ENCODE measurements at places on chromosomes 1 and 21. TPM values are rescaled to one million over a fixed set of nuclear protein-coding genes. Genes with fewer than 3 reads are reported as not detected.

- no peak for DNase-seq
Measured at GRCh38 chr1:180560868-180561600, 2.3 kb downstream of the OVAAL start.

DNA sequence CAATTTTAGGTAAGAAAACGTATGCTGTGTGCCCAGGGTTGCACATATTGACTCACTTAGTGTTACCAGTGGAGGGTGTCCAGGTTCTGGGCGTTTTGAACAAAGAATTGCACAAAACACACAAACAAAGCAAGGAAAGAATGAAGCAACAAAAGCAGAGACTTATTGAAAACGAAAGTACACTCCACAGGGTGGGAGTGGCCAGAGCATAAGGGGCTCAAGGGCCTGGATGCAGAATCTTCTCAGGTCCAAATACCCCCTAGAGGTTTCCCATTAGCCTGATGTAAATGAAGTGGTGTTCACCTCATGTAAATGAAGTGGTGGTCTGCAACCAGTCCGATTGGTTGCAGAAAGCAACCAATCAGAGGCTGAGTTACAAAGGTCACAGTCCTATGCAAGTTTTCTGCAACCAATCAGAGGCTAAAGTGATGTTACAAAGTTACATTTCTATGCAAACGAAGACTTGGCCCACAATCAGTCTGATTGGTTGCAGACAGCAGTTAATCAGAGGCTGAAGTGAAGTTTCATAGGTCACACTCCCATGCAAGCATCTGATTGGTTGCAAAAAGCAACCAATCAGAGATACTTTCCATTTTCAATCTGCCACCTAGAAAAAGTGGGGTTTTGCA lies 228.3 kb downstream of the ST6GALNAC3 start:
- no peak for DNase-seq

- DNase-seq = no peak
Measured at GRCh38 chr1:161900160-161900559, 123.5 kb downstream of the OLFML2B start.

- no peak for DNase-seq
Measured at GRCh38 chr1:200724064-200724463, 14.6 kb upstream of the CAMSAP2 start.

MFSD2A gene
- total RNA-seq = 4.5 TPM

DNA sequence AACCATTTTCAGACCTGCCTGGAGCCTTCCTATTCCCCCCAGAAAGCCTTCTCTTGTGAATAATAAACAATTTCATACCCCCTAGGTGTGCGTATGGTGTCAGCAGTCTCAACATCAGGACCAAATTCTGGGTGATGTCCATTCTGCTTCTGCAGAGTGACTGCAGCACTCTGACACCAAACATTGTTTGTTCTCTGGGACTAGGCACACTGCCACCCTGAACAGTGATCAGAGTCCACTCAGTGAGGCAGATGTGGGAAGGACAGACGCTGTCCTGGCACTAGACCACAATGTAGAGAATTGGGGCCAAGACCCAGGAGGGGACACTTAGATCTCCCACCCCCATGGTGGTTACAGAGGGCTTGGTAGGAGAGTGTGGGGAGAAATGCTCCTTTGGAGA lies 175.1 kb downstream of the BACH1 start:
- DNase-seq = no peak

GRCh38 chr1:205449750-205450443 lies 5.9 kb downstream of the BLACAT1 start:
- peak; percentile 41 for DNase-seq

DNA sequence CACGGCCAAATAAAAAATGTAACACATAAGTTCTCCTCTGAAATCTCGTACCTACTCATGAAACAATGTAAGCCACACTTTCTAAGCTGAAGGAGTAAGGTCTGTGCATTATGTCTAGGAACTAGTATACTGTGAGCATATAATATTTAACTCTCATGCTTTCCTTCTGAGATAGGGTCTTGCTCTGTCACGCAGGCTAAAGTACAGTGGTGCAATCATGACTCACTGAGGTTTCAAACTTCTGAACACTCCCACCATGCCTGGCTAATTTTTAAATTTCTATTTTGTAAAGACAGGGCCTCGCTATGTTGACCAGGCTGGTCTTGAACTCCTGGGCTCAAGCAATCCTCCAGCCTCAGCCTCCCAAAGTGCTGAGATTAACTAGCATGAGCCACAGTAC lies 71.3 kb downstream of the AHCTF1 start:
- DNase-seq = no peak

GRCh38 chr1:54464031-54464476 lies 57.9 kb upstream of the SSBP3 start:
- DNase-seq = no peak

- DNase-seq = no peak
Measured at GRCh38 chr21:15414057-15414456, 315.7 kb upstream of the USP25 start.

GRCh38 chr1:72064196-72065075 lies 217.9 kb downstream of the NEGR1 start:
- DNase-seq = no peak

PSEN2 gene
- 0.64 TPM for total RNA-seq

DNA sequence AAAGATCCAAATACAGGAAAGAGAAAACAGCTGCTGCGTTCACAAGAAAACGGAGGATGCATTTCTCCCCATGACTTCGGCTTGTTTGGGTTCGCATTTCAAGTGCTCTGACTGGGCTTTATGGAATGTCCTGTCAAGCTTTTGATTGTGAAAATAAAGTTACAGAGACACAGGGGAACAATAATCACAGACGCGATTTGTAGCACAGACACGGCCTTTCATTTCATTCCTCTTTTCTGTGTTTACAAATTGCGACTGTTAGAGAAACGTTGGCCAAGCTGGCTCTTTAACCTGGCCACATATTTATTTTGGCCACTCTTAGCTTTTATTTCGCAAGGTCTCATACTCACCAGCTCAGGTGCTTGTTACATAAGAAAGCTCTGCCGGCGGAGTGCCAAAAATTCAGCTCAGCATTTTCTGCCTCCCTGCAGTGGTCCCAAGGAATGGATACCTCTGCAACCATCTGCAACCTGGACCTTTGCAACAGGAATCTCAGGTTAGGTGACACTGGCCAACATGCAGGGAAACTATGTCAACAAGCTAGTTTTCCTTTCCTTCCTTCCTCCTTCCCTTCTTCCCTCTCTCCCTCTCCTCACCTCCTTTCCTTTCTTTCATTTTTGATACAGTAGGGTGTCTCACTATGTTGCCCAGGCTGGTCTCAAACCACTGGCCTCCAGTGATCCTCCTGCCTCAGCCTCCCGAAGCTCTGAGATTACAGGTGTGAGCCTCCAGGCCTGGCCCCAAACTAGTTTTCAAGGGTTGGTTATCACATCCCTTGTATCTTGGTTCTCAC lies 58.2 kb upstream of the SLC45A1 start:
- no peak for DNase-seq

DNA sequence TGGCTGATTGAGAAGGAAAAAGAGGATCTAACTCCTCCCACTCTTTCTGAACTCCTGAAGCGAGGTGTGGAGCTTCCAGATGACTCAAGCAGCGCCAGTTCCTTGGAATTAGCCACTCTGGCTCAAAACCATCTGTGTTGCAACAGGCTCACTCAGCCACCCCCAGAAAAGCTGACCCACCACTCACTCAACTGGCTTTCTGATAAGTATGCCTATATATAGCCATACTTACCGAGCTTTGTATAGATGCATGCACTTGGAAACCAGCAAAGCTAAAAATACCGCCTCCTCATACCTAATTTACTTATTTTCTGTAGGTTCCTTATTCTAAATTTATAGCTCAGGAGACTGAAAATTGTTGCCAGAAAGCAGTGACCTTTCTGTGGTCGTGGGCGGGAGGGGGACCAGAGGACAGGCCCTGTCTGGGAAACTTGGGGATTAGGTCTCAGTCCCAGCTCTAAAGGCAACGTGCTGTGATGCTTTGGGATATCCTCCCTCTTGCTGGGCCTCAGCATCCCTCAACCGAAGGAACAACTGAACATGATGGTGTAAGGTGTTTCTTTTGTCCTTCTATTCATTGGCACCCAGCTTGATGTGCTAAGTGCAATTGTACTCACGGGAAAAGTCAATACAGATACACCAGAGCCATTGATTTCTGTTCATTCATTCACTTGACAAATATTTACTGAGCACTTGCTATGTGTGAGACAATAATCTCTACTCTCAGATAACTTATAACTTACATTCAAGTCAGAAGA lies 65.7 kb downstream of the NENF start:
- no peak for DNase-seq

GRCh38 chr1:14578156-14578555 lies 20.3 kb upstream of the KAZN start:
- no peak for DNase-seq

- DNase-seq = no peak
Measured at GRCh38 chr21:33027401-33028286, 1.9 kb downstream of the OLIG2 start.

CCDC30 gene
- total RNA-seq = 2.1 TPM

DNA sequence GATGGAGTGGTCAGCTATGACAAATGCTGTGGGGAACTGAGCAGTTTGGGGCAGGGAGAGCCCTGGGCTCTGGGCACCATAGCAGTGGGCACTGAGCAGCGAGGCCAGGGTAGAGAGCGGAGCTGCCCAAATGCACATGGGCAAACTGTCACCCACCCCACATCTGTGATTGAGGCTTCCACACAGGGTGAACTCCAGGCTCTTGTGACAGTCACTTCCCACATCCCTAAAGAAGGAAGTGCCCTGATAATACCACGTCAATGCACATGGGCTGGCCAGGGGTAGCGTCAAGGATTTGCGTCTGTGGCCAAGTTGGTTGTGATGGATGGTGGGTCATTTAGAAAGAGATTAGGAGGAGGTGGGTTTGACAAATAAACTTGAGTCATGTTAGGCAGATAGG lies 2.6 kb upstream of the GUCA2B start:
- DNase-seq = no peak

DNA sequence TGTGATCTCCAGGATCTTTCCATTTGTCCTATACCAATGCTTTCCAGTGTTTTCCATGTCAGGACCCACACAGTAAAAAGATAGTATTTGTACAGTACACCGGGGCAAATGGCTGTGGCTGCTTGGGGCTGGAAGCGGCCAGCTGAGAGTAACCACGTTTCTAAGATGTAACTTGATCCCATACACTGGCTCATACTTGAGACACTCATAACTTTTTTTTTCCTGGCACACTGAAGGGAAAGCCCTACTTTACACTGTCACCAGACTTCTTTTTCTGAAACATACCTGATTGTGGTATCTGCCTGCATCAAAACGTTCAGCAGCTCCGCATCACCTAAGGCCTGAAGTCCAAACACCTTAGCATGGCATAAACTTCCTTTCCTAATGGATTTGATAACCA lies 21.6 kb downstream of the VPS13D start:
- DNase-seq = no peak

- DNase-seq = no peak
Measured at GRCh38 chr1:60637651-60638050, 444.7 kb upstream of the NFIA start.

- no peak for DNase-seq
Measured at GRCh38 chr1:205381305-205381704, 24.6 kb upstream of the KLHDC8A start.

A3GALT2 gene
- not detected for total RNA-seq

GRCh38 chr1:64006276-64007051 lies 197.0 kb upstream of the UBE2U start:
- peak; percentile 45 for DNase-seq

GBP5 gene
- 85.5 TPM for total RNA-seq

- DNase-seq = no peak
Measured at GRCh38 chr1:154758346-154758745, 111.7 kb downstream of the KCNN3 start.

DNA sequence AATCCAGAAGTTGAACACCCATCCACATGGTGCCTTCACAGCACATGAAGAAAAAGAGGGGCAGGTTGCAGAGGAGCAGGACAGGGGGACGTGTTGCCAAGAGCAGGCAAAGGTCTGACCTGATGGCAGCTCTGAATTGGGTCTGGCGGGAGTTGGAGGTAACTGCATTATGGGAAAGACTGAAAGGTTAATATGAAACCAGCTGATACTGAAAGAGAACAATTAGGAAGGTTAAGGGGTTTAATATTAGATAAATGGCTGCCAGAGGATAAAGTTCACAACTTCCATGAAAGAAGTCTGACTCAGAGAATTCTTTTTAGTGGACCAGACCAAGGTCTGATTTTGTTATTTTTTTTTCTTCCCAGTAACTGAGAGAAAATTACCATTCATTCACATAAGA lies 76.1 kb downstream of the CD58 start:
- DNase-seq = no peak

RGS4 gene
- total RNA-seq = not detected

AMIGO1 gene
- total RNA-seq = 1.5 TPM

- peak; percentile 23 for DNase-seq
Measured at GRCh38 chr1:32893198-32894018, 7.1 kb downstream of the HPCA start.

OVAAL gene
- not detected for total RNA-seq

GRCh38 chr21:36535618-36536241 lies 55.8 kb upstream of the CLDN14 start:
- no peak for DNase-seq

GRCh38 chr1:58805716-58806571 lies 22.1 kb upstream of the JUN start:
- DNase-seq = no peak

DNA sequence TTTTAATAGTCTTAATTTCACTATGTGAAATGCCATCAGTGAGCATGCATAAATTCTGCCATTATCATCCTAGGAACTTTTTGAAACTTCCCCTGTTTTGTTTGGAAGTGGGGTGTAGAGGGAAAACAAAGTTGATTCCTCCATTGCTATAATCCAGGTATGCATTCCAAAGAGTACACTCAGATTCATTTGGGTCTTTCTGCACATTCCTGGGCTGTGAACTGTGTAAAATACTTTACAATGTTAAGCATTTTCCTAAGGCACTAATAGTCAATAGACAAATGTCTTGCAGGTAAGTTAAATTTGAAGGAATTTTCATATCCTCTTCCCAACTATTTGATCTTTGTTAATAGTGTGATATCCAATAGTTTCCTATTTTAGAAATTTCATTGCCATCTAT lies 36.2 kb downstream of the SGIP1 start:
- DNase-seq = no peak

DNA sequence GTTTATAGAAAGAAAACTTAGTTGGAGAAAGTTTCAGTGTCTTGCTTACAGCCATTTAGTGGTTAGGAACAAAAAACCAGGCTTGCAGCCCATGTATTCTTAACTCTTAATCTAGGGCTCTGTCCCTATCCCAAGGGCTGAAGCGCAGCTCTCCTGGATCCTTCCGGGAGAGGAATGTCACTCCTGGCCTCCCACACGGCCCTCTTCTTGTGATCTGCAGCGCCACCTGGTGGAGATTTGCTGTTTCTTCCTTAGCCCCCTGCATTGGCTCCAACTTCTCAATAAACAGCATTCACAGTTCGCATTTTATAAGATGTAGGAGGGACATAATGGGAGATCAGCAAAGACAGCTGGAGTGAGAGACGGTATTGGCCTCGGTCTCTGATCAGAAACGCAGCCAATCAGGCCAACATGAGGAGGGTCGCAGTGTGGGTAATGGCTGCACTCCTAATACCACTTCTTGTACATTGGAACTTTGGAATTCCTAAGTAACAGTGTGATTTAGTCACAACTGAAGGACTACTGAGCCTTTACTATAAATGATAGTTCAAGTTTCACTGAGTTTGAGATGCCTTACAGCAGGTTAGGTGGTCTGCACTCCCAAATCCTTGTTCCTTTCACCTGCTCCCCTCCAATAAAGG lies 283.4 kb downstream of the ASTN1 start:
- DNase-seq = peak; percentile 65

GRCh38 chr1:119227456-119227855 lies 87.0 kb upstream of the WARS2 start:
- DNase-seq = no peak

- no peak for DNase-seq
Measured at GRCh38 chr1:30507401-30508174, 215.8 kb downstream of the MATN1 start.

SPRR2B gene
- total RNA-seq = not detected

AGRN gene
- 35.1 TPM for total RNA-seq

REG4 gene
- 0.64 TPM for total RNA-seq

AUNIP gene
- total RNA-seq = 9.1 TPM

KNCN gene
- total RNA-seq = not detected

All from activated naive CD4-positive, alpha-beta T cell treated with anti-CD3 and anti-CD28 coated beads for 36 hours (primary cell).